ENCODE measurements at places on chromosomes 7 and 10.
A peak's percentile ranks its signal among the peaks of the same experiment; 100 is the strongest.

DNA sequence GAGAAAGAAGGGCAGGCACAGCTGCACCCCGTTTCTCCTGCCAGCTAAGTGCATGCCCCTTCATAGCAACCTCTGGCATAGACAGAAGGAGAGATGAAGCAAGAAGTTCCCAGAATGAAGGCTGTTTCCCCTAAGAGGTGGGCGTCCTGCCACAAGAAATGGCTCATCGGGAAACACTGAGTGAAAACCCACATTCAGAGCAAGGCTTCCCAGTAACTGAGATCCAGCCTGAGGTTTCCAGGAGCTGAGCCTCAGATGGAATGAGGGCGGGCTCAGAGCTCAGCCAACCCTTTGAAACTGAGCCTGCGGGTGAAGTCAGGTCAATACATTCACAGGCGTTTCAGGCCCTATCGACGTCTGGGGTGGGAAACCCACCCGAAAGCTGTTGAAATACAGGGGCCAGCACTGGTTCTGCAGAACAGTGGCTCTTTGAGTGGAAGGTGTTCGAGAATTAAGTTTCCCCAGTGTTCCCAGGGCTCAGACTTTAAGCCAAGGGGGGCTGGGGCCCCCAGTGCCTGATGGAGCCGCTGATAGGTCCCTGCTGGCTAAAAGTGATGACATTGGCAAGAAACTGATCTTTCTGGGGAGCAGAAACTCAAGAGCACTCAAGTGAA, 510.2 kb downstream of the RPS24 start:
- peak; percentile 18 for DNase-seq

GRCh38 chr7:25262586-25262985, 34.3 kb upstream of the NPVF start:
- no peak for DNase-seq

DNA sequence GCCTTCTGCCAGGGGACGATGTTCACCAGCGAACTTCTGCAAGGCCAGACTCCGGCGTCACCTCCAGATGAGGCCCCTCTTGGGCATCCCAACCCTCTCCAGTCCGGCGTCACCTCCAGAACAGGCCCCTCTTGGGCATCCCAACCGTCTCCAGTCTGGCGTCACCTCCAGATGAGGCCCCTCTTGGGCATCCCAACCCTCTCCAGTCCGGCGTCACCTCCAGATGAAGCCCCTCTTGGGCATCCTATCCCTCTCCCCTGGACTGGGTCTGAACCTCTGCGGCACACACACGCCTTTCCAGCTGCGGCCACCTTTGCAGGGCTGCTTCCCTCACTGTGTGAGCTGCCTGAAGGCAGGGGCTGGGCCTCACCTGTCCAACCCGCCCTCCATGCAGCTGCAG, 241.5 kb downstream of the ELFN1 start:
- DNase-seq, result no peak

- DNase-seq, result no peak
These were observed 6.8 kb downstream of the LMBR1 start for GRCh38 chr7:156886020-156886795.

GRCh38 chr7:96388620-96389383, 66.9 kb upstream of the SLC25A13 start:
- no peak for DNase-seq

DNA sequence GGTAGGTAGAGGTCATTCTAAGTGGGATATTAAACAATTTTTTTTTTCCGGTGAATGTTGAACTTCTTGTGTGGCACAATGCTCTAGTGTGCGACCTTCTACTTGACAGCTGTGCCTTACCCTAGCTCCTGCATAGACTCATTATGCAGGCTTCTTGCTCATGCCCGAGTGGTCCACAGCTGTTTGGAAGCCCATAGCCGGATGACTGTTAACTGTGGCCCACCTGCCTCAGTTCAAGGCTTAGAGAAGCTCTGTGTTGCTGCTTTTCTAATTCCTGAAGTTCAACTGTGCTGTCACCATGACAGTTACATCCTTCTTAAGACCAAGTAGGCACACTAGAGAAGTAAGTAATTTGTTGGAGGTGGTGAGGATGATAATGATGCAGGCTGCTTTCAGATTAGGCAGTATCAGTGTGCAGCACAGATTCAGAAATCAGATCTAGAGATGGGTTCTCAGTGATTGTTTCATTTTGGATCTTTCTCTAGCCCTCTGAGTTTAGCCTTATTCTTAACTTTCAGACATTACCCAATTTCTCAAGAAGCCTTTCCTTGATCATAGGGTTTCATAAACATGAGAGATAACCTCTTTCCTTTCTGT, 278.4 kb downstream of the PHF14 start:
- DNase-seq, result no peak

DNA sequence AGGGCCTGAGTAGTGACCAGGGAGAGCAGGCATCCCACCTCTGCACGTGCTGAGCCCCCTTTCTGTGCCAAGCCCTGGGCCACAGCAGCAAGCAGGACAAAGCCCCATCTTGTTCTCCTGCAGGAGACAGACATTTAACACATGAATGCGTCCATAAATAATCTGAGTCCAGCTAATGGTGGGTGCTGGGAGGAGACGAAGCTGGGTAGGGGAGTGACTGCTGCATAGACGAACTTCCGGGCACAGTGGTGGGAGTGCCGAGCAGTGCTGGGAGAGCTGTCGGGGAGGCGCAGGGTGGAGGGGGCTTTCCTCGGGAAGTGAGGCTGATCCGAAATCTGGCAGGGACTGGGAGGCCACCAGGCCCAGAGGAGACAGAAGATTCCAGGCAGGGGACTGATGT, 35.2 kb upstream of the SLC29A3 start:
- DNase-seq, result no peak

DNA sequence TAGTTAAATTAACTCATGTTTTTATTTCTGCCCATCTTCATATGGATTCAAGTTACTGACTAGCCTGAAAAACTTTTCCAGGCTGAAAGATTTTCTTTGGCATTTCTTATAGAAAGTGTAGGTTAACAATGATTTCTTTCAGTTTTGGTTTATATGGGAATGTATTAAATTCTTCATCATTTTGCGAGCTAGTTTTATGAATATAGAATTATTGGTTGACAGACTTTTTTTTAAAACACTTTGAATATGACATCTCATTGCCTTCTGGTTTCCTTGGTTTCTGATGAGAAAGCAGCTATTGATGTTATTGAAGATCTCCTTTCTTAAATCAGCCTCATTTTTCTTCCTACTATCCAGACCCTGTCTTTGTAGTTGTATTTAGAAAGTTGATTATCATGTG, 211.0 kb upstream of the AKR1E2 start:
- DNase-seq, result no peak

DNA sequence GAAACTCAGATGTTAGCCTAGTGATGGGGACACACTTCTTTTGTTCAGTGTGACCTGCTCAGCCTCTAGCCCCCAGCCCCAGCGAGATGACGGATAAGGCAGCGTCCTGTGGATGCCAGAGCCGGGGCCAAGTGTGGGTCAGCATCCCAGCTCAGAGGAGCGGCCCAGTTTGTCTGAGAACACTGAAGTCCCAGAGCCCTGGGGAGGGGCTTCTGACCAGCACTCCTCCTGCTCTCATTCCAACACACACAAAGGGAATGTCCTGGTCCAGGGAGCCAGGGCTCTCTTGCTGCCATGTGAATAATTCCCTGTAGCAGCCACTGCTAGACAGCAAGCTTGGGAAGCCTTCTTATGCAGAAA, 4.5 kb upstream of the ATP6V0E2 start:
- no peak for DNase-seq

DNA sequence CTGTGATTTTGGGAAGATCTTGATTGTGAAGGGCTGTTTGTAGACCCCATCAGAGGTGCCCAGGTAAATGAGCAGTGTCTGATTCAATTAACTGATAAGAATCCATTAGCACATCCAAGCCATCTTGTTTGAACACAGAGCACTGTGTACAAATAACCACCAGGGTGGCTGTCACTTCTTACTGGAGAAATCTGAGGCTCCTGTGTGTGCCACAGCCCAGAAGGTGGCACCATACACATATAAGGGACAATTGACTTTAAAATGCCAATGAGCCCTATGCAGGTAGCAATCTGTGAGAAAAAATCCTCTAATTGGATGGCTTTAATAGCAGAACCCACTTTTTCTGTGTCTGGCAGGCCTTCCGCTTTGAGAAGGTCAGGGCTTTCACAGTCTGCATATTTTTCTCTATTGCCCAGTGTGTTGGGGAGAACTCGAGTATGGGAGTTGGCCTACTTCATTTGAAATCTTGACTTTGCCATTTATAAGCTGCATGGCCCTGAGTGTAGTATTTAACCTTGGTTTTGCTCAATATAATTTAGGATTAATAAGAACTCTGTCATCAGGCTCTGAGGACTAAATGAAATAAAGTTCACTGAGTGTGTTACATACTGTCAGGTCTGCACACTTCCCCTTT, 517.4 kb downstream of the CCSER2 start:
- no peak for DNase-seq

- no peak for DNase-seq
These were observed 919.4 kb upstream of the LRRTM3 start for GRCh38 chr10:66006411-66006810.

DNA sequence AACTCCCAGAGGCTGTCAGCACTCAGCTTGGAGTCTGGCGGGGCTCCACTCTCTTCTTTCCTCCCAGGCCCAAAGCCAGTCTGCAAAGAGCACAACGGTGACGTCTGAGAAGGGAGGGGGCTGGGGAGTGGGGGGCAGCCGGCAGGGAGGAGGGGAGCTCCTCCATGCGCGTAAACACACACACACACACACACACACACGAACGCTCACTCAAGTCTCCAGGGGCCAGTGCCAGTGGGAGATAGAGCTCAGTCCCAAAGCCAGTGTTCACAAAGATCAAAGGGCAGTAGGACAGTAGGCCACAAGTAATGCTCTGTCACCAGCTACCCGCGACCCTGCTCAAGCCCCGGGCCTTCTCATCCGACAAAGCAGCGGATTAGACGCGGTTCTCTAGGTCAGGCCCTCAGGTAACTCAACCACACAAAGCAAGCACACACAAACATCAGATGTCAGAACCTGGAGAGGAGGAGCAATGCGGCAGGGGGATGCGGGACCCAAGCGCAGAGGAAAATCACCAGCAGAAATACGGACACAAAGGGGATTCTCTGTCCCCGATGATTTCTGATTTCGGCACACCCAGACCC, 19.9 kb downstream of the TCAF1 start:
- DNase-seq, result peak; percentile 74

DNA sequence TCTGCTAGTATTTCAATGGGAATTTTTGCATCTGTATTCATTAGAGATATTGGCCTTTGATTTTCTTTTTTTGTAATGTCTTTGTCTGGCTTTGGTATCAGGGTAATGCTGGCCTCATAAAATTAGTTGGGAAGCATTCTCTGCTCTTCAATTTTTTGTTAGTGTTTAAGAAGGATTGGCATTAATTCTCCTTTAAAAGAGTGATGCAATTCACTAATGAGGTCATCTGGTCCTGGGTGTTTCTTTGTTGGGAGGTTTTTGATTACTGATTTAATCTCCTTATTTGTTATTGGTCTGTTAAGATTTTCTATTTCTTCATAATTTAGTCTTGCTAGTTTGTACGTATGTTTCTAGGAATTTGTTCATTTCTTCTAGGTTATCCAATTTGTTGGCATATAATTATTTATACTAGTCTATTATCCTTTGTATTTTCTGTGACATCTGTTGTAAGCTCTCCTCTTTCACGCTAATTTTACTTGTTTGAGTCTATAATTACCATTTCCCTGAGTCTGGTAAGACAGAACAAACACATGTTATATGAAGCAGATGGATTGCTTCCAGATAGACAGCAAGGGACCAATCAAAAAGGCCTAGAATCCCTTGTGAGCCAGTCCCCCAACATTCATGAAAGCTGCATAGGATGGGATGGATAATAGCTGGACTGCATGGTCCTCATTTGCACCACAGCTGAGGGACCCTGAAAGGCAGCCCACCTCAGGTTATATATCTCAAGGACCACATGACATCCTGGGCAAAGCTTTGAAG, 54.4 kb downstream of the MTPAP start:
- no peak for DNase-seq

DNA sequence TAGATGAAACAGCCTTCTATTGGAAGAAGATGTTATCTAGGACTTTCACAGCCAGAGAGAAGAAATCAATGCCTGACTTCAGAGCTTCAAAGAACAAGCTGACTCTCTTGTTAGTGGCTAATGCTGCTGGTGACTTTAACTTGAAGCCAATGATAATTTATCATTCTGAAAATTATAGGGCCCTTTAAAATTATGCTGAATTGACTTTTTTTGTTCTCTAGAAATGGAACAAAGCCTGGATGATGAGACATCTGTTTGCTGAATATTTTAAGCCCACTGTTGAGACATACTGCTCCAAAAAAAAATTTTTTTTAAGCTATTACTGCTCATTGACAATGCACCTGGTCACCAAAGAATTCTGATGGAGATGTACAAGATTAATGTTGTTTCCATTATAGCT, 189.2 kb downstream of the MBL2 start:
- DNase-seq, result no peak

DNA sequence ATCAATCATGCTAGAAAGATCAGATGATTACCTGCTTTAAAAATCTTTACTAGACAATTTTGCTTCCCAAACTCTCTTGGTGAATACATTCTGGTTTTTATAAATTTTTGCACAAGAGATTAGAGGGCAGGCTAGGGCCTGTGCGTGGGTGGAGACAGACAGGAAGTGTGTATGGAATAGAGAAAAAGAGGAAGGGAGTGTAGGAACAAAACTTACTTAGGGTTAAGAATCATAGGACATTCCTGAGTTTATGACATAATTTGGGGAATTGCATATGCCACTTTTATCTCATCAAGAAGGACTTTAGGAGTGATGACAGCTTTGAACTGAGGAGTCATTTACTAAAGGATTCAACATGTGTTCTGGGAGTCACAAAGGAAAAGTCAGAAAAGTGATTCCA, 31.3 kb downstream of the LAMB1 start:
- no peak for DNase-seq

DNA sequence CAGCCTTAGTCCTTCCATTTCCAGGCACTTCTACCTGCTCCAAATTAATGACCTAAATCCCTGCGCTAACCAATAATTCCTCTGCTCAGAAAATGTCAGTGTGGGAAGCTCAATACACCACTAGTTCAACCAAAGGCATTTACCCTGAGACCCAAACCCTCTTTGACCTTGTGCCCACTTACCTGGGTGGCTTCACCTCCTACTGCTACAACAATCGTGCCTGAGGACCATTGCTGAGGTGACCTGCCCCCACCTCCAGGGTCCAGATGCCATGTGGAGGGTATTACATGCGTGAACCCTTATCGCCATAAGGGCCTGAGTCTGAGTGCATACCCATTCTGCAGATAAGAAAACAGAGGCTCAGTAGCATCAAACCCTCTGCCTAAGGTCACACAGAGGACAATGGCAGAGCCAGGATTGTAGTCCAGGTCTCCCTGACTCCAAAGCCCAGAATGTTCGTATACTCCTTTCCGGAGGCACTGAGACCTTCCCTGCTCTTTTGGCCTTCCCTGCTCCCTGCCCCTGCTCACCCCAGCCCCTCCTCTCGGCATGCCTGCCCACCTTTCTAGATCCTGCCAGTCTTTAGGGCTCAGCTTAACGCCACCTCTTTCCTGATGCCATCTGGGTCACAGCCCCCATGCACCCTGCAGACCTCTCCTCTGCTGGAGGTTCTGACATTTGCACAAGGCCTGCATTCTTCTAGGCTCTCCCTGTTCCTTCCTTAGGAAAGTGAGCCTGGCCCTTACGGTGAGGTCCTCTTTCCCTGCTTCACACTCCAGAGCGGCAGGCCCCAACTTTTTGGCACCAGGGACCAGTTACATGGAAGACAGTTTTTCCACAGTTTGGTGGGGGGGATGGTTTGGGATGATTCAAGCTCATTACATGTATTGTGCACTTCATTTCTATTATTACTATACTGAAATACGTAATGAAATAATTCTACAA, 94.9 kb downstream of the CHST15 start:
- DNase-seq, result no peak

GRCh38 chr7:157955348-157955999, 618.7 kb downstream of the DNAJB6 start:
- DNase-seq, result no peak
